ENCODE measurements at places on chromosomes 11 and 22.

DNA sequence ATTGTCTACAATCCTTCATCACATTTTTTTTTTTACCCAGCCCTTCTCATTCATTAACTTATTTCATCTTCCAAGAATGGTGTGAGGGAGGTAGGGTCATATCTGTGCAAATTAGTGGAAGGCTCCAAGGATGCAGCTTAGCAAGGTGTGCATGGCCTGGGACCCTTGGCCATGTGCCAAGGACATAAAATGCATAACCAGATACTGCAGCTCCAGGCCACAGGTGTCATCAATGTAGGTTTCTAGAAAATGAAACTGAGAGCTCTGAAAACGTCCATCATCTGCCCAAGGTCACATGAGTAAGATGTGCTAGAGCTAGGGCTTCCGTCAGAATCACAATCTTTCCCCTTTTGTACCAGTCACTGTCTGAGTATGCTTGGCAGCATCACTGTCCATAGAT is 29.8 kb downstream of the ANKK1 start:
- DNase-seq = no peak

DNA sequence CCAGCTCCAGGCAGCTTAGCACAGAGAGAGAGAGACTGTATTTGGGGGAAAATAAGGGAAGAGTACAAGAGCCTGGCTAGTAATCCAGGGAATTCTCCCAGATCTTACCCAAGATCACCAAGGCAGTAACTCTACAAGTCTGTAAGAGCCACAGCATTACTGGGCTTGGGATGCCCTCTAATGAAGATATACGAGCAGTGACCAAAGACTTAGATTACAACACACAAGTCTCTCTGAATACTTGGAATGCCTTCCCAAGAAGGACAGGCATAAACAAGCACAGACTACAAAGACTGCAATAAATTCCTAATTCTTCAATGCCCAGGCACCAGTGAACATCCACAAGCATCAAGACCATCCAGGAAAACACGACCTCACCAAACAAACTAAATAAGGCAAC is 17.7 kb downstream of the DNAJC24 start:
- no peak for DNase-seq

- DNase-seq = no peak
Measured at GRCh38 chr11:1208394-1209261, 14.2 kb upstream of the MUC5B start.

DNA sequence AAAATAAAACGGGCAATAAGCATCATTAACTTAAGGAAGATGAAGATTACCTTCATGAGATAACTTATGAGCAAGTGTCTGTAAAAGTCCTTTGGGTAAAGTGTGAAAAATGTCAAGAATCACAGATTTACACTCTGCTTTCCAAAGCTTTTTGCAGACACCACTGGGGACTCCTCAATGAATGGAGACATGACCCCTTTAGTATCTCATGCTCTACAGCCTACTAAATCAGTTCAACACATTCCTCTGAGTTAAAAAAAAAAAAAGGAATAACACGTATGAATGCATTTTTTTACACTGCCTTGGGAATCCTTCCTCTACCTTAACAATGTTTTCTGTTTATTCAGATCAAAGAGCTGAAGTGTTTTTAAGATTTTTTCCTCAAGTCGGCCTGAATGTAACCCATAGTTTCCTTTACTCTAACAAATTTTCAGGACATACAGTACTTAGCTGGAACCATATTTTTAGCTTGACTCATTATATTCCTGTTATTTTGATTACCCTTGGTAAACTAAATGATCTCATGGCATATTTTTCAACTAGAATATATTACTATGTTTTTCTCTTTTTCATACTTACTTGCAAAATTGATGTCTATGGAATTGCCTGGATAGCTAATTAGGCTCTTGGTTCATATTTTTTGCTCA is 25.9 kb upstream of the RAB30 start:
- DNase-seq = no peak

DNA sequence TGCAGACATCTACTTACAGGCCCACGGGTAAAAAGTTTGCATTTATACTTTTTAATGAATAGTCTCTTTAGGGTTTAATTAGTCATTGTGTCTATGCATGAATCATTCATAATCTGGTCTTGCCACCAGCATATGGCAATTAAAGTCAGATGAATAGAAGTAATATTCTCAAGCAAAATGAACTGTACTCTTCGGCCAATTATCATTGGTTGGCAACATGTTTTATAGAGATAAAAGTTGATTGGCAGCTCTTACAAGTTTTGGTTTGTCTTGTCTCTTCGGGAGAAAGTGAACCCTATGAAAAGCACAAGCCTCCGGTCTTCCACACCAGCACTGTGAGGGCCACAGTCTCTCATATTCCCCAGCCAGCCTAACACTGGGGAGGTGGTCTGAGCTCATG is 97.8 kb downstream of the OSBP2 start:
- no peak for DNase-seq

GRCh38 chr22:43094085-43094484 is 4.9 kb upstream of the TTLL1 start:
- DNase-seq = no peak

DNA sequence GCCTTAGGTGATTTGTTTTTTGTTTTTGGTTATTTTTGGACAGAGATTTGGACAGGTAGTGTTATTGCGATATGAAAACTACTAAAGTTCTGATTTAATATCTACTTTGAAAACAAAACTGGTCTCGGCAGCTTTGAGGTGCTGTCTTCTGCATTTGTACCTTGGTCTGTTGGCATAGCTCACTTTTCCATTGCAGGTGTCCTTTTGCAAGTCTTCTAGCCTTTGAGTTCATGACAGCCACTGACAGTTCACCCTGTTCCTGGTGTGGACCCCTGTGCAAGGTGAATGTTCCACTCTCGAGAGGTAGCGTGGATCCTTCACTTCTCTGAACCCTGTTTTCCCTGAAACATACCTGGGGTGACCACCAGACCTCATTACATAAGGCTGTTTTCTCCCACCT is 44.9 kb upstream of the ST14 start:
- no peak for DNase-seq

- DNase-seq = no peak
Measured at GRCh38 chr22:41917903-41918791, 3.3 kb upstream of the SHISA8 start.

DNA sequence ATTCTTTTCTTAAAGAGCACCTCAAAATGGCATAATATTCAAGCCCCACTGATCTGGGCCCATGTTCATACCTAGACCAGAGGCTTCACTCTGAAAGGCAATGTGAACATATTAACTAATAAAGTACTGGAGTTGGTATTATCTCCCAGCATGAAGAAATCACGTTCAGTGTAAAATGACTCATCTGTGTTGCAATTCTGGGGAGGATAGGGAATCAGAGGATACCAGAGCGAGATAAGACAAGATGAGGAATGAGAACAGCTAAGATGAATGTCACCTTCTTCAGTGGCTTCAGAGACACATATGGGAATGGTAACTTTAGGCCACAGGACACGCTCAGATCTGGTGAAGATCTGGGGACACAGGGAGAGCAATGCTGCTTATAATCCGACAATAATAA is 121.1 kb downstream of the NTM start:
- DNase-seq = no peak

DNA sequence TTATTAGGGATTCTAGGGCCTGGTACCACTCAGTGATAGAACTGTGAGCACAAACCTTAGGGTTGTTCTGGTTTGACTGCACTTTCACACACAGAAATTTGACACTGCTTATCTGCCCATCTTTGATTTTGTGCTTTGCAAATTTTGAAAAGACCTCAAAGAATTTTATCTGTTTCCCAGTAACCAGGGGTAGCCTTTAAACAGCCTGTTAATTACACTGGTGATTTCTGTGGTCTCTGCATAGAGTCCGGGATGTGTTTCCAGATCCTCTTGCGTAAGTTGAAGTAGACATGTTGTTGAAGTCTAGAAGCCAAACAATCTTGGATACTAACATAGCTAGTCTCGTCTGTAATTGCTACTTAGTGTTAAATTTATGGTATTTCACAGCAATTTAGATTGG is 75.3 kb downstream of the C22orf31 start:
- no peak for DNase-seq

GRCh38 chr11:109993786-109994185 is 99.4 kb upstream of the ZC3H12C start:
- no peak for DNase-seq

- no peak for DNase-seq
Measured at GRCh38 chr11:57938351-57938750, 85.3 kb upstream of the OR9Q1 start.

DNA sequence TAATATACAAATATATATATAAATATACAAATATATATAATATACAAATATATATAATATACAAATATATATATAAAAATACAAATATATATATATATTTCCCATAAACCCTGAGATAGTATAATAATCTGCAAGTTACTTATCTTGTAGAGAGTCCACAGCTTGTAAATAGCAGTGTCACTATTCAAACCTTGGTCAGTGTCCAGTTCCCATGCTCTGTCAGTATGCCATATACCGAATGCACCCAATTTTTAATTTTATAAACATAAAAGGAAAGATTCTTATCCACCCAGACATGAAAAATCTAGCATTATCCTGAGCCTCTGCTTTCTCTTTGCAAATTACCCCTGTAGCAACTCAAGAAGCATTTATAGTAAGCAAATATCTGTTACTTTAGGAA is 21.6 kb upstream of the CTSC start:
- DNase-seq = no peak

GRCh38 chr22:35697142-35697541 is 20.5 kb upstream of the APOL5 start:
- no peak for DNase-seq

GRCh38 chr22:29260031-29260560 is 7.7 kb downstream of the RHBDD3 start:
- no peak for DNase-seq

GRCh38 chr11:134950692-134951304 is 538.8 kb upstream of the B3GAT1 start:
- DNase-seq = no peak

DNA sequence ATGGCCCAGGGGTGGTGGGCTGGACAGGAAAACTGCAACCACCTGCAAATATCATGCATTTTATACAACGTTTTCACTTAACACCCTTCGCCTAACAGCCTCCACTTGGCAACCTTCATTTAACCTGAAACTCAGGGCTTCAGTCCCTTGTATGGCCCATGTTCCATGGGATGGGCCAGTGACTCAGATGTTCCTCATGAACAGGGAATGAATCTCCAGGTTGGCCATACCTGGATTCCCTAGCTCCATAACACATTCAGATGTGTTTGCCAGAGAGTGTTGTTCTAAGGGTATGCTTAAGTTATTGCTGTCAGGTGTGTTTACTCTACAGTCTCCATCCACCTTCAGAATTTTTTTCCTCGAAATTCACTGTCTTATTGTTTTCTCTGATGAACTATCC is 316.9 kb downstream of the JRKL start:
- no peak for DNase-seq

DNA sequence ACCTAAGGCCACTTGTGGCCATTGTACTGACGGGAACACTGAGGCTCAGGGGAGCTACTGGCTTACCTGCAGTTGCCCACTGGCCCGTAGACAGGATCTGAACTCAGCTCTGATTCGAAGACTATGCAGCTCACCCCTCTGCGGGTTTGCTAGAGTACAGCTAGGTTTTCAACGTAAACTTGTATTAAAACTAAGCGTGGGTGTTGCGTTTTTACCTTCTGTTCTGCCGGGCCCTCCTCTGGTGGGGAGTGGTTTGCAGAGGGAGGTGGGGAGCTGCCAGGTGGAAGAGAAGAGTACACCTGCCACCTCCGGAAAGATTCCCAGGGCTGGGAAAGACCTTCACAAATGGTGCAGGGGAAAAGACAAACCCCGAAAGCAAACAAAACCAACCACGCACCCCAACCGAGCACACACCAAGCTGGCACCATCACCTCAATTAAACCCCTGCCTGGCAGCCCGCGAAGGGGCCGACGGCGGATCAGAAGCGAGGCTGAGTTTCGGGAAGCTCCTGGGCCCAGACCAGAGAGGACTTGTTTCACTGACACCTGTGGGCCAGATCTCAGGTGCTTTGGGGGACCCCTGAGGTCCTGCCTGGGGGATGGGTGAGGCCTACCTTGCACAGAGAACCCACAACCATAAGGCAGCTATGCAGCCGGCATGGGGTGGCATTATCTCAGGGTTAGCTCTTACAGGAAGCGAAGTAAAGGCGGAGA is 37.7 kb downstream of the SHISAL1 start:
- DNase-seq = no peak

DNA sequence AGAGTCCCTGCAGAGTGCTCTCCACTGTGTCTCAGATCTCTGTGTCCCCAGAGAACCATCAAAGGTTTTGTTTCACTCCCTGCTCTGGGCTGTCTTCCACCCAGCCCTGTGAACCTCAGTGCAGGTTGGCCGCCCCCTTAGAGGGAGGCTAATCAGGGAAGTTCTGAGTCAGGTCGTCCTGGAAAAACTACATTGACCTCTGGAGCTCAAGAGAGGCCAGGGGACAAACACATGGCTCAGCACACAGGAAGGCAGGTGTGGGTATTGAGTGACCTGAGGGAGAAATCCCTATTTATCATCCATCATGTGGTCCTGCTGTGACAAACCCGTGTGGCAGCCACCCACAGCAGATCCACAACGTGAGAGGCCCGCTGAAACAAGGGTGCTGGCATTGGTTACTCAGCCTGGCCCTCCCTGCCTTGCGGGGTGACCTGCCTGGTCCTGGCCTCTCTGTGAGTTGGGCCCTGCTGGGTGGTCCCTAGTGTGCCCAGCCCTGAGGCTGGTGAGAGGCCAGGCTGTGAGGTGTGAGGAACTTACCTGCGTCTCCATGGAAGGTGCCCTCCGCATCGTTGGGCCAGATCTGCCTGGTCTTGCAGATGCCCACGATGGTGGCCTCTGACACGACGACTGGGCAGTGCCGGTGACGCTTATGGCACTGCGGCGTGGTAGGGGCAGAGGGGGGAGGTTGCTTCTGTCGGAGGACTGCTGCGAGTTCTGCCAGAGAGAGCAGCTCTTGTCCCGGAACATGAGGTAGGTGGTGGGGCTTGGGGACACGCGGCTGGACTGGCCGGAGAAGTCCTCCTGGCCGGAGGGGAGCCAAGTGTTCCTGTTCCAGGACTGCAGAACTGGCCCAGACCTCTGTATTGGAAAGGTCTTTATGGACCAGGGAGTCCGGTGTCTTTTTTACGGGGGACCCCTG is 669 bp upstream of the BCR start:
- no peak for DNase-seq

Data from stimulated activated CD8-positive, alpha-beta memory T cell treated with anti-CD3 and anti-CD28 coated beads, Interleukin-4, amount 100 ng/mL, for 1 hour (primary cell).